Right lobe of liver (tissue), 6 donors: ENCODE measurements at places on chromosomes 4 and X. TPM values are rescaled to one million over a fixed set of nuclear protein-coding genes. Genes with fewer than 3 reads are reported as not detected.

Gene ARMCX4
- total RNA-seq: 1.1 TPM

Gene MAGED4
- total RNA-seq: not detected

Gene DOK7
- 1.1 TPM for total RNA-seq

Gene CFAP299
- not detected for total RNA-seq
